ENCODE measurements at places on chromosomes 1 and 21.

DNA sequence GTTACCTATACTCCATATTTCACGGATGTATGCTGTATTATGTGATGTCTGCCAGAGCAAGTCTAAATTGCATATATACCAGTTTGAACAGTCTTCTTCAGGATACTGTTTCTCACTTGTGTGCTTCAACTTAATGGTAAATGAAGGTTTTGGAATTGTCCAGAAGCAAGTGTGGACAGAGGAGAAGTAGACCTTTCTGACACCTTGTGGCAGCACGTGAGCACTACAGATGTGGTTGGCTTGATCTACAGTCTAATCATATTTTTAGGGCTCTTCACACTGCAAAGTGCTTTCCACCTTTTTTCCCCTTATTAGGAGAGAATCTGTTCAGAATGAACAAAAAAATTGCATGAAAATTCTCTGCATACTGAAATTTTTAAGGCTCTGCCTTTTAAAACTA, 10.9 kb downstream of the MORC3 start:
- DNase-seq, result no peak

DNA sequence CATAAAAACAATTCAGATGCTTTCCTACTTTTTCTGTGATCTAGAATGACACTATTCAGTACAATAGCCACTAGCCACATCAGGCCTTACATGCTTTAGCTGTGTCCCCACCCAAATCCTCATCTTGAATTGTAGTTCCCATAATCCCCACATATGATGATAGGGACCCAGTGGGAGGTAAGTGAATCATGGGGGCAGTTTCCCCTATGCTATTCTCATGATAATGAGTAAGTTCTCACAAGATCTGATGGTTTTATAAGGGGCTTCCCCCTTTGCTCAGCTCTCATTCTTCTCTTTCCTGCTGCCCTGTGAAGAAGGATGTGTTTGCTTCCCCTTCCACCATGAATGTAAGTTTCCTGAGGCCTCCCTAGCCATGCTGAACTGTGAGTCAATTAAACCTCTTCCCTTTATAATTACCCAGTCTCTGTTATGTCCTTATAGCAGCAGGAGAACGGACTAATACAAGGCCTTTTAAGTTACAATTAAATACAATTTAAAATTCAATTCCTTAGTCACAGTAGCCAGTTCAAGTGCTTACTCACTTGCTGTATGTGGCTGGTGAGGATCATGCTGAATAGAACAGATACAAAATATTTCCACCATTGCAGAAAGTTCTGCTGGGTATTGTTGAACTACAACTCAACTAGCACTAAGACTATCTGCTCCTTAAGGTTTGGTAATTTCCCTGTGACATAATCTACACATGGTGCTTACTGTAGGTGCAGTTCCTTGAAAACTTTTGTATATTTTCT, 106.7 kb downstream of the SCMH1 start:
- no peak for DNase-seq

DNA sequence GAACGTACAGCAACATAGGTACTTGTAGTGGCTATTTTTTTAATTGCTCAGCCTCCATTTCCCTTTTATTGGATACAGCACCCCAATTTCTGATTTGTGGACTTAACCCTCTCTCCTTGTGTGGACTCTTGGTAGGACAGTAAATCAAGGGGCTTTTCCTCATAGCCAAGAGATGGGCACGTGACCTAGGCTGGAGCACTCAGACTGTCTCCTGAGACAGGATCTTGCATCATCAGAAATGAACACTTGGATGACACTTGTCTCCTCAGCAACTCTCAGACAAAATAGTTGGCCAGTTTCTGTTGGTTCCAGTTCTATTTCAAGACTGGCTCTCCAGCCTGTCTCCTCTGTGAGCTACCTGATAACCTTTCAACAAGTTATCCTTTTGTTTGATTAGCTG, 112.9 kb upstream of the ZNF678 start:
- DNase-seq, result no peak

DNA sequence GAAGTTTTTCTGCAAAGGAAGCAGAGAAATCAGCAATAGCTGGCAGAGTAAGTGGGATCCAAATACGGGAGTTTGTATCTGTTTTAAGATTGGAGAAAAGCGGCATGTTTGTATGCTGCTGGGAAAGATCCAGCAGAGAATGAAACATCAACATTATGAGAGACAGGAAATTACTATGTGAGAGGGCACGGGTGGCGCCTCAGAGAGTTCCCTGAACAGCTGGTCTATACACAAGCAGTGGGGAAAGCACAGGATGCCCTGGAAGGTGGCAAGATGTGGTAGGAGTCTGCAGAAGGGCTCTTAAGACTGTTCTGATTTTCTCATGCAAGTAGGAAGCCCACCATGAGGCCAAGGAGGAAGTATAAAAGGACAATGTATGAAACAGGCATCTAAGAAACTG, 130.4 kb downstream of the RERE start:
- no peak for DNase-seq

GRCh38 chr1:915295-916172, 8.2 kb upstream of the SAMD11 start:
- no peak for DNase-seq

Measured in stimulated activated CD4-positive, alpha-beta T cell treated with anti-CD3 and anti-CD28 coated beads, Interleukin-2, amount 100 ng/mL, for 48 hours (primary cell).